ENCODE measurements at places on chromosomes 4 and X.

- DNase-seq, result no peak
Measured at GRCh38 chr4:81260443-81261101, 45.5 kb upstream of the PRKG2 start.

GRCh38 chrX:85004255-85004654, 578 bp downstream of the APOOL start:
- no peak for DNase-seq

- DNase-seq, result no peak
Measured at GRCh38 chrX:51608766-51609165, 9.9 kb downstream of the CENPVL3 start.

- DNase-seq, result no peak
Measured at GRCh38 chr4:89344571-89344970, 37.0 kb upstream of the GPRIN3 start.

DNA sequence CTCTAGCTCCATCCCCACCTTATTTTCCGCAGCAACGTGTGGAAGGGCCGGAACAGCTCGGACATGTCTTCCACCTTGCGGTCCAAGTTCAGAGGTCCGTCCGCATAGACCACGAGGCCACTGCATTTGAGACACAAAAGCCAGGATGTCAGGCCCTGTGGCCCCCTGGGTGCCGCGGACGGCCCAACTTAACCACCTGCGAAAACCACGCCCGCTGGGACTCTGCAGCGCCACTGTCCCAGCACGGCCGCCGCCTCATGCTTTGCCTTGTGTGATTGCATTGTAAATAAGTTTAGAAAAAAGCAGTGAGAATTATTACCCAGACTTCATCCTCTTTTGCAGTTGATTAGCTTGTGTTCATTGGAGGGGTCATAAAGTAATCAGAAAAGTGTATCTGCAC, 58.2 kb upstream of the MXD4 start:
- DNase-seq, result no peak

DNA sequence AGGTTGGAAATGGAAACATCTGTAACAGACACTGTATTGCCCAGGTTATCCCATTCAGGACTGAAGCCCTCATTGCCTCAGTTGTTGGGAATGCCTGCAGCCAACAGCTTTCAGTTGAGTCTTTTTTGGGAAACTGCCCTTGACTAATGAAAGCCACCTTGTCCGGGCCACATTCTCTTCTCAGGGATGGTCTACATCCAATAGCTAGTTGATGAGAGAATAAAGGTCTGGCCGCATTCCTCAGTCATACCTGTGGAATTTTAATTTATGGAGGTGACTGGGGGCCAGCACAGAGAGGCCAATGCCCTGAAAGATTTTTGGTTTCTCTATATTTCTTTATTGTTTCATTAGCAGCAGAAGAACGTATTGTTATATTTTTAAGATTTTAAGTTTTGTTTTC, 147.6 kb upstream of the MSX1 start:
- no peak for DNase-seq

DNA sequence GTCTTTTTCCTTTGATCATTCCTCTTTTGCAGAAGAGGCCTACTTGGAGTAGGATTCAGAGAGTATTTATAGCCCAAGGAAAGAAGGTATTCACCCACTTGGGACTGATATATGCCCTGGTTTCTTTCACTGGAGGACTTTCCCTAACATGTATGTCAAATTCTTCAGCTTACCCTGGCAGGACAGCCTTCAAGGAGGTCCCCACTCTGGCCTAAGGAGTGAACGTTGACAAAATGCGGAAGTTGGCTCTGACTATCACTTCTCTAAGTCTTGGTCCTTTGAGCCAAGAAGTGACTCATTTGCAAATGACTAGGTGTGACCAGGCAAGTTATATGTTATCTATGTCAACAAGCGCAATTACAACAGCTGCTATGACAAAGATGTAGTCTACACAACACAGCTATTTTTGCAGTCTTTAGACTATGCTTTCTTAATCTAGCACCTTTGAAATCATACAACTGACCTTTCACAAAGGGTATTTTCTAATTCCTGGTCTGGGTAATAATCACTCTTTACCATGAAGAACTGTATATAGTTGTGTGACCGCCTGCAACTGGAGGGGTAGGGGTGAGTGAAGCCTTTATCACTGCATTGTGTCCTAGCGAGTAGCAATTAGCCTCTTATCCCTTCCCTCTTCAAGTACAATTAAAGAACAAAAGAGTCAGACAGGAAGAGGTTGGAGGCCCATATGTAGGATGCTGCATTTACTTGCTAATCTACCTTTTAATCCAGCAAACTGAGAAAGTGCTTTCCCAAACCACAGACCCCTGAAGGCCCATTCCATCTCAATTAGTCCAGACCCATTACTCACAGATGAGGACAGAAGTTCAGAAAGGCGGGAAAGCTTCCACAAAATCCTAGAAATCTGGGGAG, 50.1 kb downstream of the RASGEF1B start:
- DNase-seq, result no peak

DNA sequence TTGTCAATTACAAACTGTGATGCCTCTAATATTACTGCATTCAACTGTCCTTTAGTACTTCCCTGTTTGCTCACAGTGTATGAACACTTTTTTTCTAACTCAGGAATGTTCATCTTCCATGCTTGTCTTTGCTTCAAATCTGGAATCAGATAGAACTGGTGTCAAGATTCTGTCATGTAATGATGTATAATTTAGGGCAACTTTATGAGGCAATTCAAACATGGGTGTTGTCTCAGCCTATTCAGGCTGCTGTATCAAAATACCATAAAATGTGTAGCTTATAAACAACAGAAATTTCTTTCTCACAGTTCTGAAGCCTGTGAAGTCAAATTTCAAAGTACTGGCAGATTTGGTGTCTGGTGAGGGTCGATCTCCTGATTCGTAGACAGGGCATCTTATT, 1012.9 kb downstream of the RAB28 start:
- DNase-seq, result no peak
